ENCODE measurements at places on chromosomes 1 and 21.

DNA sequence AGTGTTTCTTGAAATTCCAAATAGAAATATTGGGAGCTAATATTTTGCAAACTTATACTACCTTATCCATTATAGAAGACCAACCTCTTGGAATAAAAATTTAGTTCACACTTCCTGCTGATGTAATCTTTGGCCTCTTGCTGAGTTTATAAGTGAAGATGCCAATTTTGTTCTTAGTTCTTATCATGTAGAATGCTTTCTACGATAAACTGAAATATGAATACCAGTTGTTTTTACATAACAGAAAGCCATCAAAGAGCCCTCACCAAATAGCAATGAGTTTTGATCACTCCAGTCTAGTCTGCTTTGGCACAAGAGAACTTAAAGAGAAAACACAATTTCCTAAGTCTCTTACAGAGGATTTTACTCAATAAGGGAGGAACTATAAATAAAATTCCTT, 89.5 kb downstream of the DENND1B start:
- DNase-seq: no peak

DNA sequence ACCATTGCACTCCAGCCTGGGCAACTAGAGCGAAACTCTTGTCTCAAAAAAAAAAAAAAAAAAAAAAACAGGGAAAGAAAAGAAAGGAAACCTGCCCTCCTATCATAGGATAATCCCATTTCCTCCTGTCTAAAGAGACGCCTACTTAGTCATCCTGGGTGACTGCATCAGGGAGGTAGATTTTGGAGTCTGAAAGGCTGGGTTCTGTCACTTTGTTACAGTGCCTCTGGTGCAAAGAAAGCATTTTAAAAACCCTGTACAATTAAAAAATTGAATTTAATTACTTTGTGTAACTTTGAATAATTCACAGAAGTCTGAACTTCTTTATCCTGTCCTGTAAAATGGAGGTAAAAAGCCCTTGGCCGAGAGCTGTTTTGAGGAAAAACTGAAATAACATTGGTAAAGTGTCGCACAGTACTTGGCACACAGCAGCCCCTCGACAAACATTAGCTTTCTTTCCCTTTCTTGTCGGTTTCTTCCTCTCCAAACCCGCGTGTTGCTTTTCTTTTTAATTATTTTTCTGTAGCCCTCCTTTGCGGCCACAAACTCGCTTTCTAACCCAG, 657 bp upstream of the HDAC1 start:
- DNase-seq: no peak

- no peak for DNase-seq
Observed at GRCh38 chr1:239363930-239364329, 22.4 kb upstream of the CHRM3 start.

GRCh38 chr1:58246549-58246948, 300.0 kb downstream of the OMA1 start:
- no peak for DNase-seq

DNA sequence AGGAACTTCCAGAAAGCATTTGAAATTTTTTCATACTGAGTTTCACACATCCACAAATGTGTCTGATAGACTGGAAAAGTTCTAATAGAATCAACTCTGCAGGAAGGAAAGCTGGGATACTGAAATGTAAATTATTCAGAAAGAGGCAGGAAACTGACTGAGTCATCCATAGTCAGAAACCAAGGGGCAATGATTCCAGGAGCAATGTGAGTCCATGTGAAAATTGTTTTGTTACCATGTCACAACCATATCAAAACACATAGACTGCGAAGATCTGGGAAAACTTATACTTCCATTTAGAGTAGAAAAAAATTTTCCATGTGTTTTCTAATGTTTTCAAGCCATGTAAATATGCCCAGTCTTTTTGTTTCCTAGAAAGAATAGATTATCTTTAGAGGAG, 142.3 kb upstream of the TMPRSS15 start:
- DNase-seq: no peak

DNA sequence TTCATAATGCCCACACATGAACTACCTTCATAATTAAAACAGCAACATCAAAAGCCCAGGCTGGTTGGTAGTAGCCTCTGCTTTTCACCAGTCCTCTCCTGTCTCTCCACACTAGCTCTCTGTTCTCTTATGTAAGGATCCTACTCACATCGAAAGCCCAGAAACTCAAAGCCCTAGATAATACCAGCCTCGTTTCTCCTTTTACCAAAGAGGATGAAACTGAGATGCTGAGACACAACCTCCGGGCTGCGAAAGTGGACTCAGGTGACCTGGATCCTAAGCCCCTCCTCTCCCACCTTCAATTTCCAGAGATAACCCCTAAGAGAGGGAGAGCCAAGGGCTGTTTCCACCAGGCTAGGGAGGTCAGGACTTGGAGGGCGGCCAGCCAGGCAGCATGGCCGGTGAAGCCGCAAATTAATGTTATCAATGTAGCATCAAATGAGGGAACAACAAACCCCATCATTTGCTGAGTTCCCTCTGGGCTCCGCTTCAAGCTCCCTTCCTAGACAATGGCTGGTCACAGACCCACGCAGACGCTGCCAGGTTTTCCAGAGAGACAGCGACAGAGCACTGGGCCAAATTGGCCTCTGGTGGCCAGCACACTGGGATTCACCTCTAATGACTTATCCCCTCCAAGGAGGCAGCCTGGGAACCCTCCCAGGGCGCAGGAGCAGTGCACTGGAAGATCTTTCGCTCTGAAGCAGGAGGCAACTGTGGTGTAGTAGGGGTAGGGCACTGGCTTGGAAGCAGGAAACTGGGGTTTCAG, 20.7 kb upstream of the STMN1 start:
- no peak for DNase-seq

DNA sequence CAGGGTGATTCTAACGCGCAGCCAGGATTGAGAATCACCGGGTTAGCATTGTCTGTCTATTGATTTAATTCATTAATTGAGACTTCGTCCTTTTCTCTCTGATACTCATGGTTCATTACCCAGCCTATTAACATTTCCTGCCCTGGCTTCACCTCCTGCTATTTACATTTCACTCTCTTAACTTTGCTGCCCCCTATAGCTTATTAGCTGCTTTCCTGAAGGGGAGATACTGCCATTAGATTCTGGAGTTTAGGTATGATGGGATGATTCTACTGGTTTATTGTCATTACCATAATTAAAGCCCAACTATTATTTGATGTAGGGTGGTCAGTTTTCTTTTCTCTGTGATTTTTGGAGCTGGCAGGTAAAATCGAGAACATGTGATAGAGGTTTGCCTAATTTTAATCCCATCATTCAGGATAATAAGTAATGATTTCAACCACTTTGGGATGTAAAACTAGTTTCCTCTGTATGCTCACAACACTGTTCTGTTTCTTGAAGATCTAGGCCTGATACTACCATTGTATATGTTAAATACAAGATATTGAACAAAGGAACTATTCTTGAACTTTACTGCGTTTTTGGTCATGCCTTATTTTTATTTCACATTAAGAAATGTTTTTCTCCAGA, 6.4 kb downstream of the PPP2R5A start:
- peak; percentile 52 for DNase-seq

DNA sequence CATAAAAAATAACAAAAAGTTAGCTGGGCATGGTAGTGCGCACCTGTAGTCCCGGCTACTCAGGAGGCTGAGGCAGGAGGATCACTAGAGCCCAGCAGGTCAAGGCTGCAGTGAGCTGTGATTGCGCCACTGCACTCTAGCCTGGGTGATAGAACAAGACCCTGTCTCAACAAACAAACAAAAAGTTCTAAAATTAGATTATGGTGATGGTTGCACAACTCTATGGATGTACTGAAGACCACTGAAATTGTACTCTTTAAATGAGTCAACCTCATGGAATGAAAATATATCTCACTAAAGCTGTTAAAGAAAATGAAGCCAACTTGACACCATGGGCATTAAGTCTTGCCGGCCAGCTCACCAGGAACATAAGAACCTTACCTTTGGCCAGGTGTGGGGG, 9.1 kb downstream of the MRAP start:
- no peak for DNase-seq

DNA sequence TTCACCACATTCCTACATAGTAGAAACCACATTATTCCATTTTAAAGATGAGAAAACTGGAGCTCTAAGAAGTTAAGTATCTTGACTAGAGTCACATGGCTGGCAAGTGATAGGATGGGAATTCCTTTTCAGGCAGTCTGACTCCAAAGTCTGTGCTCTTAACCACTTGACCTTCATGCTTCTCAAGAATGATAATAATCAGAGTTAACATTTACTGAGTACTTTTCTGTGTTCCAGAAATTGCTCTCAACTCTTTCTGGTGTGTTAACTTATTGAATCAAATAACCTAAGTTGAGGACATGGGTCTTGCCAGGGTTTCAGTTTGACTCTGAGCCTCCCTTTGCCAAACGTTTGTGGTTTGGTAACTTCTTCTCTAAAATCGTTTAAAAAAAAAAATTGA, 169.4 kb downstream of the RASAL2 start:
- DNase-seq: no peak

- no peak for DNase-seq
Observed at GRCh38 chr1:204296431-204296988, 63.2 kb downstream of the PLEKHA6 start.

DNA sequence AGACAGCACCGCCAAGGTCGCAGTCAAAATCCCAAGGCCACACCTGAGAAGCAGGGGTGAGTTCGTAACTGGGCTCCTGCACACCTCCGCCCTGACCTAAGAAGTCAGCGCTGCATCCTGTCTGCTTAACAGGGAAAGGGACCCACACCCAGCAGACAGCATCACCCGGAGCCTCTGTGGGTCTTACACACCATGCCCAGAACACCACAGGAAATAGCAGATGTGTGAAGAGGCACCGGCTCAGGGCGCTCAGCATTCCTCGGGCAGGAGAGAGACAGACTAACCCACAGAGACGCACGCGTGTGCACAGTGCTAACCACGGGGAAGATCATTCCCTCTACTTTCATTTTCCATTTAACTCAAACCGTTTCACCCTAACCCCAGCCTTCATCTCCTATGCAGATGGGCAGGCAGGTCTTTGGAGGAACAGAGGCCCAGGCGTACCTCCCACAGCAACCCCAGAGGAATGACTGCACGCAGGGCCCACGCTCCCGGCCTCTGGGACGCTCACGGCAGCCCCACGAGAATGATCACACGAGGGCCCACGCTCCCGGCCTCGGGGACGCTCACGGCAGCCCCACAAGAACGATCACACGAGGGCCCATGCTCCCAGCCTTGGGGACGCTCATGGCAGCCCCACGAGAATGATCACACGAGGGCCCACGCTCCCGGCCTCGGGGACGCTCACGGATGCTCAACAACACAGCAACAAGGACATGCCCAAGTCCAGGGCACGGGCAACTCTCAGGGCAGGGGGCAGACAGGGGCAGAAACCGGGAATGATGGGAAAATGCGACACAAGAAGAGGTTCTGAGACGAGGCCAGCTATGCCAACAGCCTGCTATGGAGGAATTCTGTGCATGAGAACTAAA, 20.9 kb downstream of the POFUT2 start:
- DNase-seq: no peak

GRCh38 chr1:65267683-65268082, 41.7 kb upstream of the DNAJC6 start:
- DNase-seq: no peak

DNA sequence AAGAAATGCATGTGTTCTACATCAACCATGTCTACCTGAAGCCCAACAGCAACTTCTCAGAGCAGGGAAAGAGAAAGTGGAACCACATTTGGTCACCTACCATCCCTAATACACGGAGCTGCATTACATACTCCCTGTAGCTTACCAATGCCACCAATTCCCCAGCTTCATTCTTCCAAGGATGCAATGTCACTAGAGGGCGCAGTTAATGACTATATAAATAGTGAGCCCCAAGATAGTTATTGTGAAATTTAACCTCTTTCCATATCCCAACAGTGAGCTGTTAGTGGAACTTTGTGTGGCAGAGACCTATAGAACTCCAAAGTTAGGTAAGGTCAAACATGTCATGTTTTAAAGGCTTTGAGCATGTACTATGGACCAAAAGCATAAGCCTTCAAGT, 618.3 kb downstream of the SMYD3 start:
- no peak for DNase-seq

DNA sequence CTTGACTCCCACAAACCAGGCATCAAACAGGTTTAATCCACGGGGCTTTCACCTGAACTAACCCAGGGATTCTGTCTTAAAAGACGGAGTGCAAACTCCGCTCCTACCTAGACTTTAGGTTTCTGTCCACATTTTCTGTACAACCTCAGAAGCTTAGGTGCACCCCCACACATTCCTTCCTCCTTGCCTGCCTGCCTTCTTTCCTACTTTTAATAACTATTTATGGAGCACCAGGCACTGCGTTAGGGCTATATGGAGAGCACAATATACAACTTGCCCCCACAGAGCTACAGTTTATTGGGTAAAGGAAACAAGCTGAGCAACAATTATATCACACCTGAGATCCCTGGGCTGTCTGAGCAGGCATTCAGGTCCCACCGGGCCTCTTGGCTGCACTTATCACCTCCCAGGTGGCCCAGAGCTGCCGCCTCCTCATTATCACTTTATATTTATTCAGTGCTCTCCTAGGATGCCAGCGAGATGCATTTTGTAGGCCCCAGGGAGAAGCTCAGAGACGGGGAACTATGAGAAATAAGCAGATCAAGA, 64.1 kb downstream of the DNTTIP2 start:
- DNase-seq: no peak

DNA sequence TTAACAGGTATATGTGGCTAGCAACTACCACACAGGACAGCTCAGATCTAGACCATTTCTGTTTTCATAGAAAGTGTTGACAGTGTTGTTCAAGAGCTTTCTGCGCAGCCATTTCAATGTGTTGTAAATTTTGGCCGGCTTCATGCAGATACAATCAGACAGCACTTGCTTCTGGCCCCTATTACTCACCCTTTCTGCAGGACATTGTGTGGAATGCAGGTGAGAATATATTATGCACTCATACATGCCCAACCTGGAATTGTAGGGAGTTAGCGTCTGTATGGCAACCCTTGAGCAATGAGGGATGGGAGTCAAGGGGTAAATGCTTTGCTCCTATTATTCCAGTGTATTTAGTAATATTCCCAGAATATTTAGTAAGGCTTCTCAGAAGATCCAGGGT, 180.9 kb upstream of the PLXNA2 start:
- no peak for DNase-seq

DNA sequence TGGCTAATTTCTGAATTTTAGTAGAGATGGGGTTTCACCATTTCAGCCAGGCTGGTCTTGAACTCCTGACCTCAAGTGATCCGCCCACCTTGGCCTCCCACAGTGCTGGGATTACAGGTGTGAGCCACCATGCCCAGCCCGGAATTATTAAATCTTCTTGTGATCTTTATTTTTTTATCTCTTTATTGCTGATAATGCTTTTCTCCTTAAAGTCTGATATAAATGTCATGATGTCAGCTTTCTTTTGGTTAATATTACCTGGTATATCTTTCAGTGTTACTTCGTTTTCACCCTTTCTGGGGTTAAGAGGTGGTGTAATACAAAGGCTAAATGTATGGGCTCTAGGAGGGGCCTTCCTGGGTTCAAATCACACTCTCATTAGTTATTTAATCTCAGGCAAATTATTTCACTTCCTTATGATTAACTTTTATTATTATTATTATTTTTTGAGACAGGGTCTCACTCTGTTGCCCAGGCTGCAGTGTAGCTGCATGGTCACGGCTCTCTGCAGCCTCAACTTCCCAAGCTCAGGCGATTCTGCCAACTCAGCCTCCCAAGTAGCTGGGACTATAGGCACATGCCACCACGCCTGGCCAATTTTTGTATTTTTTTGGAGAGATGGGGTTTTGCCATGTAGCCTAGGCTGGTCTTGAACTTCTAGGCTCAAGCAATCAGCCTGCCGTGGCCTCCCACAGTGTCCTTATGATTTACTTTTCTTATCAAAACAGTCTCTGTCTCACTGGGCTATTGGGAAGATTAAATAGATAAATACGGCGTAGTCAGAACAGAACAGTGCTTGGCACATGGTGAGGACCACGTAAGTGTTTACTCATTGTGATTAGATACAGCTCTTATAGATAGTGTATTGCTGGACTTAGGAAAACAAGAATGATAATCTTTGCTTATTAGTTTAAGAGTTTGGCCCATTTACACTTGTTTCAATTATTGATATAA, 216.5 kb downstream of the URB2 start:
- no peak for DNase-seq
